Stimulated activated CD8-positive, alpha-beta memory T cell treated with anti-CD3 and anti-CD28 coated beads, Interleukin-15, amount 100 ng/mL, for 24 hours (primary cell): ENCODE measurements at places on chromosomes 12 and 14.

GRCh38 chr12:10304161-10304574 lies 3.5 kb upstream of the KLRD1 start:
- DNase-seq, result no peak

GRCh38 chr14:96502621-96503305 lies 581 bp downstream of the PAPOLA start:
- DNase-seq, result peak; percentile 29

- no peak for DNase-seq
These were observed 52.2 kb downstream of the ST8SIA1 start for GRCh38 chr12:22282283-22282682.

GRCh38 chr12:58163021-58163420 lies 221.7 kb downstream of the ATP23 start:
- no peak for DNase-seq

DNA sequence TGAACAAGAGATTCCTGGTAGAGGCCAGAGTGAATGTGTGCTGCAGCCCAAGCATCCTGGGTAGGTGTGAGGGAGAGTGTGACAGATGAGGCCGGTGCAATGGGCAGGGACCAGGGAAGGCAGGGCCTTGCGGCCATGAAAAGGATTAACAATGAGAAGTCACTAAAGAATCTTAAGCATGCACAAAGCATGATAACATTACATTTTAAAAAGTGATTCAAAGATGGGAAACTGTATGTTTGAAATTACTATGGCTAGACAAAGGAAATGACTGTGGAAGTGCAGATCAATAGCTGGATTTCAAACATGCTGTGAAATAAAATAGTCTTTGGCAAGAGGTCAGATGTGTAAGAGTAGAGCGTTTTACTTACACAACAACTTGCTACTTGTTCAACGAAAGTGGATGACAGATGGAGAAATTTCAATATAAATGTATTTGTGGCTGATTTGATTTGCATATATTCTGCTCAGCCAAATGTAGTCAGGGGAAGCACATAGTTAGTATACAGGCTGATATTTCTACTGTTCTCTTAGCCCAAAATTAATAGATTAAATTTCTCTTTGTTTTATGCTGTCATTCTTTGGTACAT lies 175.5 kb downstream of the CCDC59 start:
- DNase-seq, result no peak

DNA sequence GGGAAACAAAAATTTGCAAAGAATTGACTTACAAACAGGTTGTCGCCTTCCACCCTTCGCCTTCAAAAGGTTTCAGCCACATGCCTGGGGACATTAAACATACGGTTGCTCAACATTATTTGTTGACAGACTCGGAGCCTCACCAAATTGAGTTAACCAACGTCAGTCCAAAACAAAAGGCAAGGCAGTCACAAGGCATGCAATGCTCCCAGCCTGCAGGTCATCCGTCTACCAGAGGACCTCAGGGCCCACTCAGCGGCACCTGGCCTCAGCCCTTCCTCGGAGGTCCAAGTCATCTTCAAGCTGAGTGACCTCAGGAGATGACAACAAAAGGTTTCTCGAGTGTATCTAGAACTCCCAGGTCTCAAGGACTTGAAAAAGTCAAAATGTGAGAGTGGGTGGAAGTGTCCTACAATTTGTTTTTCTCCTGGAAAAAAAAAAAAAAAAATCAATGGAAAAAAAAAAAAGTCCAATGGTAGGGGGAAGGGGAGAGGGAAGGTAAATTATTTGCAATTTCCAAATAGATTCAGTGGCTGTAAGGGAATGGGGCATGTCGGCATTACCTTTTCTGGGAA lies 64.3 kb downstream of the KDM2B start:
- DNase-seq, result no peak

DNA sequence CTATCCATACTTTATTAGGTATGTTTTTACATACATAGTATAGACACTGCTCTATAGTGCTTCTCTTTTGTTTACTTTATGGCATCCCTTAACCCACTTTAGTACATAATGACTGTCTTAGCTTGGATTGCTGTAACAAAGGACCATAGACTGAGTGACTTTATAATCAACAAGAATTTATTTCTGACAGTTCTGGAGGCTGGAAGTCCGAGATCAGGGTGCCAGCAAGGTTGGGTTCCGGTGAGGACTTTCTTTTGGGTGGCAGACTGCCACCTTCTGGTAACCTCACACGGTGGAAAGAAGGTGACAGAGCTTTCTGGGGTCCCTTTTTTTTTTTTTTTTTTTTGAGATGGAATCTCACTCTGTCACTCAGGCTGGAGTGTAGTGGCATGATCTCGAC lies 48.6 kb upstream of the PPM1H start:
- no peak for DNase-seq

GRCh38 chr12:107344035-107344808 lies 250.9 kb upstream of the CRY1 start:
- DNase-seq, result no peak

DNA sequence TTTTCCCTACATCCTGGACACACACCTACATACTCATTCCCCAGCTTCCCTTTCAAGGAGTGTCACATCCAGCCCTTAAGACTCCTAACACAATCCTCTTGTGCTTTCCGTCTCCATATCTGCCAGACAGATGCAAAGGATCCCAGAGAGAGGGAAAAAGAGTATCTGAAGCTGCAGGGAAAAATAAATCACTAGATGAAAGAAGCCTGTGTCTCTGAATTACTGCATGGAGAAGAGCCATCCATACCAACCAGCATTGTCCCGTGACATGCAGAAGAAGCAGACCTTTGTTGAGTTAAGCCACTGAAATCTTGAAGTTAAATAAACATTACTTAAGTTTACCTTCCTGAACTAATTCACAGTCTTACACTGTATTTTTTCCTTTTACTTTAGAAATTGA lies 54.6 kb downstream of the GTF2A1 start:
- DNase-seq, result no peak

DNA sequence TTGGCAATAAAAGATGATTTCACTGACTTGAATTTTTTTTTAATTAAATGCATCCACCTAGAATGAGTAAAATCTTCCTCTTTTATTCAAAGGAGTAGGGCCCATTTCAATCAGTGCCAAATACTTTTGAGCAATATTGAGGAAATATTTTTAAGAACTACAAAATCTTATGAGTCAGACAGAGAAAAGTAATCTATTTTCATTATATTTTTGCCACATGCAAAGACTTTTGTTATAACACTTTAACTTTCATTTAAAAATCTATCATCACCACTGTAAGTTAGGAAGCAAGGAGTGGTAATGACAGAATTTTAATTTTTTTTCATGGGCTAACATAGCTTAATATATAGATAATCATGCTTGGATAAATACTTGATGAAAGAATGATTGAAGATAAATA lies 345.2 kb upstream of the KITLG start:
- no peak for DNase-seq

DNA sequence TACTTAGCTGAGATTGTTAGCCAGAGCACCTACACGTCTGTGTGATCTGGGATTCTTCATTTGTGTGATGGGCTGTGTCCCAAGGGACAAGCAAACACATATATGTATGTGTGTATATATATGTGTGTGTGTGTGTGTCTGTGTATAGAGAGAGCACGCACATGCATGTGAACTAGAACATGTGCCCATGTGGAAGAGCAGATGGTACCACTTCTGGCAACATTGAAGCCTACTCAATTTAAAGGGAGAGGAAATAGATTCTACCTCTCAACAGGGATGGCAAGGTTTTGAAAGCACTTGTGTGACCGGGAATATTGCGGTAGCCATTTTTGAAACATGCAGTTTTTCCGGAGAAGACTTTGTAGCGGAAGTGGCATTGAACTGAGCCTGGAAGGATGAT lies 1.4 kb downstream of the TOMM20L start:
- no peak for DNase-seq

DNA sequence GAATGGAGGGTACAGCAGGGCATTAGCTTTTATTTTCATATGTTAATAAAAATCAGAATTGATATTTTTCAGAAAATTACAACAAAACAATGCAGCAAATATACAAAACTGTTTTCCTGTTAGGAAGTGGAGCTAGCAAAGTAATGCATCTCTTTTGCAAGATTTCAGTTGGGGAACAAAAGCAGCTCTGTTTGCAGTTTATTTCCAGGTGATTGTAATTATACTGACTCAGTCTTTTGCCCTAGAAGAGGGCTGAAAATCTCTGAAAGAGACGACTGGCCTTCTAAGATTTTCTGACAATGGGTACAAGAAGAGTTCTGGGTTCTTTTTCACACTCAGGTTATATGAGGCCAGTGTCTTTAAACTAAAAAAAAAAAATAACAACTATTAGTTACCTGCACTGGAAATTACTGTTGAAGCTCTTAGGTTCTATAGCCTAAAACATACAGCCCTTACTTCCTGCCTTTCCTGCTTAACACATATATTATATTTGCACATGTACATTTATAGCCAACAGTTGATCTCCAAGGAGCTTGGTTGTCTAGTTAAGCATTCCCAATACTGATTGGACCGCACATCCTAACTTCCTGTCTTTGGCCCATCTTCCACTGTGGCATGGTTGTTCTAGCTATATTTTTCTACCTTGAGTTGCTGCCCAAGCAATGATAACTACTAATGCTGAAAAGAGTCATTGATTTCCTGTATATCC lies 199.1 kb upstream of the KRR1 start:
- no peak for DNase-seq

DNA sequence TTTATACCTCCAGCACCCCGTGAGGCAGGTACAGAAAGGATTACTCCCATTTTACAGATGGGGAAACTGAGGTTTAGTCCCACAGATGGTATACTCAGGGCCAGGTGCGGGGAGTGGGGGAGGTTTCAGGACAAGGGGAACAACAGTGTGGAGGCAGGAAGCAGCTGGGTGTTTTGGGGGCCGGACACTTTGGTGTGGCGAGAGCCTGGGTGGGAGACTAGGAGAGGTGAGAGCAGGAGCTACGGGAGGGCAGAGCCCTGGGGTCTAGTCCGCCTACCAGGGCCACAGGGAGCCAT lies 61.7 kb downstream of the DIO3 start:
- no peak for DNase-seq

GRCh38 chr14:28375295-28375694 lies 391.3 kb upstream of the FOXG1 start:
- no peak for DNase-seq

DNA sequence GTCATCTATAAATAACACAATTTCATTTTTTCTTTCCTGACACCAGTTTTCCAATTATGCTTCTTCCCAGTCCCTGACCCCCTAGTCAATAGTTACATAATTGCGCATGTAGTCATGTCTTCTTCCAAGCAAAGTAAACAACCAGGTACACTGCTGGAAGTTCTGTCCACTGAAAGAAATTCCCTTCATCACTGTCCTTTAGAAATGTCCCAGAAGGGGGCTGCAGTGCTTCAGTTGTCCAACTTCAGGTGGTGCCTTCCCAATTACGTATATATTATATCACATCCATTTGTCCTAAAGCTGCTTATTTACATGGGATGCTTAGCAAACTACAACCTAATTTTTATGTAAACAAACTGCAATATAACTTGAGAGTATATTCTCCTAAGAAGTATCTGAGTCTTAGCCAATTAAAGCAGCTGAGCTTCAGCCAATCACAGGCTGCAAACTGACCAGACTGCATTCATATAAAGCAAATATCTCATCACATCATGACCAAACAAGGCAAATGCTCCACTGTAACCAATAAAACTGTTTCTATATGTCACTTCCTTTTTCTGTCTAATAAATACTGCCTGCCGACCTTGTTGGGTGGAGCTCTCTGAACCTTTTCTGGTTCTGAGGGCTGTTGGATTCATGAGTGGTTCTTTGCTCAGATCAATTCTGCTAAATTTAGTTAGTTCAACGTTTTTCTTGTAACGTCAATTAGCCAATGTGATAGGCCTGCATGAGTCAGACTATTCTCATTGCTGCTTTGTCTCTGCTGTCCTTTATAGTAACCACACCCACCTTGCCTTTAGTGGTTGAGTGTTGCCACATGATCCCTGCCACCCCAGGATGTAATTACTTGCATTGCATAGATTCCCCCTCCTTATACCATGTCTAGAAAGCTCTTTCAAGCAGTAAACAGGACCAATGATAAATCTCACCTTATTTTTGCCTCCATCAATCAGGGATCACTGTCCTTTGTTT lies 239.3 kb downstream of the ALG10B start:
- DNase-seq, result no peak

GRCh38 chr14:19828314-19828713 lies 24.7 kb downstream of the OR4N2 start:
- no peak for DNase-seq

DNA sequence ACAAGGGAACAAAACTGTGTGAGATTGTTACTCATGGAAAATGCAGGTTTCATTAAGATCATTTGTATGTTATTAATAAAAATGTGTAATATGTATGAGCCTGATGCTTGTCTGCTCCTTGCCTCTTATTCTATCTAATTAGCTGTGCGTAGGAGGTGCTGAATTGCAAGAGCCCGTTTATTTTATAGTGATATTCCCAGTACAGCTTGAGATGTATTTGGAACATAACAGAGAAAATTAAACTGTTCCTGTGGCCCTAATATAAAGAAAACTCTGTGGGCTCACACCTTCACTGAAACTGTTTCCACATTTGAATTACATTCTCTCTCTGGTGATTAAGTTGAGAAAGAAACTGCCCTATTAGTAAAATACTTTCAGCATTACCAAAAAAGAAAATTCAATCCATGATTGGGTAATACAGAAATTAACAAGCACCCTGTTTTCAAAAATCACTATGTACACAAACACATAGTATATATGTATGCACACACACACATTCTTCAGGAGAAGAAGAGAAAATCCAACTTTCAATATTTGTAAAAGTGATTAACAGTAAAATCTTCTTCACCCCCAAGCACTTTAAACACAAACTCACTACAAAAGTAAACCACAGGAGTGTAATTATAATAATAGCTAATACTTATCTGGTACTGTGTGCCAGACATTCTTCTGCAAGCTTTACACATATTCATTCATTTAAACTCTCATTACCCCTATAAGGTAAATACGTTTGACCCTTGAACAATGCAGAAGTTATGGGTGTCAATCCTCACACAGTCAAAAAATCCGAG lies 233.2 kb downstream of the PHLDA1 start:
- DNase-seq, result no peak

DNA sequence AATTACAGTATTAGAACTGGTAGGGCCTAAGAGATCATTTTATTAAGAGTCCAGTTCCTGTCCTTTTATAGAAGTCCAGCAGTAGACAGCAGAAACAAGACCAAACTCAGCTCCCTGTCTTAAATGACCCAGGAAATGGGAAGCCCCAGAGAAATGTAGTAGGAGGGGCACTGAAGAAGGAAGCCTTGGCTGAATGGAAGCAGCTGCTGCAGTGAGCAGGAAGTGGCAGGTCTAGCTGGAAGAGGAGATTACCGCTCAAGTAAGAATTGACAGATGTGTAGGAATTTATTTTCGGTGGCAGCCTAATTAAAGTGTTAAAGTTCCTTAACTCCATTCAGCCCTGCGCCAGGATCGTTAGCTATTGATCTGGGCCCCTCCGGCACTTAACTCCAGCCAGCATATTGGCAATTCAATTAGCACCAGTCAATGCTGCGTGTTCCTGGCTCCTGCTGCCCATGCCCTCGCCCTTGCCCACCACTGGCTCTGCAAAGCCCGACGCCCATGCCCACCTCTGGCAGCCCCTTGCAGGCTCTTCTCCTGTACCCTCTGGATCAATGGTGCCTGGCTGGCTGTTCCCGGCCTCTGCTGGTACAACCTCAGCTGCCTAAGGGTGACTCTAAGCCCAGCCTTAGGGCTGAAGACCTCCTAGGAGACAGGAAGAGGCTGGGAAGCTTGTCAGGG lies 21.1 kb downstream of the ZFHX2 start:
- no peak for DNase-seq

- no peak for DNase-seq
These were observed 62.2 kb downstream of the NRXN3 start for GRCh38 chr14:78232231-78233000.

GRCh38 chr12:59632408-59632807 lies 36.6 kb downstream of the SLC16A7 start:
- no peak for DNase-seq
